Karpas-422 (cell line): ENCODE measurements at places on chromosomes 11 and 22. TPM values are rescaled to one million over a fixed set of nuclear protein-coding genes. Genes with fewer than 3 reads are reported as not detected.
A peak's percentile ranks its signal among the peaks of the same experiment; 100 is the strongest.

DNA sequence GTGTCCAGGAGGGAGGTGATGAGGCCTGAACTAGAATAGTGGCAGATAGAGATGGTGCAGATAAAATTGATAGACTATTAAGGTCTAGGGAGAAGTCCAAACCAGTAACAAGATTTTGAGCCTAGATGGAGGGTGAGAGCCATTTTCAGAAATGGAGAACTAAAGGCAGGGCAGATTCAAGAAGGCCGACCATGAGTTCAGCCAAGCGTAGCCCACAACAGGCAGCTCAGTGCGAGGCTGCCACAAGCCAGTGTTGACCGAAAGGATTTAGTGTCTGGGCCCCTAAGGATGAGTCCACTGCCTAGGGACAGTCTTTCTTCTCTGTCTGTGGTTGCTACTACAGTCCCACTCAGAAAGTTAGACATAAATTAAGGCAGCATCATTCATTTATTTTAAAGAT lies 51.7 kb downstream of the PPP2R1B start:
- peaks cover 28% of the 10 kb centered on the region for H3K4me1 ChIP-seq
- no peaks in the 10 kb centered on the region for H3K27me3 ChIP-seq
- H3K36me3 ChIP-seq: peaks cover 34% of the 10 kb centered on the region
- peak; percentile 71 for DNase-seq
- peak overlapping the region; percentile 37 for H3K27ac ChIP-seq

POLD4 gene
- total RNA-seq: 362 and 684 TPM in 2 replicates

EFCAB6 gene
- total RNA-seq: 0.47 TPM in 1 of 2 replicates, not detected in the other

SCN2B gene
- total RNA-seq: 0.25 TPM in 1 of 2 replicates, not detected in the other

MYO7A gene
- total RNA-seq: not detected in 2 replicates

RFPL2 gene
- not detected in 2 replicates for total RNA-seq

CCDC116 gene
- total RNA-seq: 0.11 and 1.3 TPM in 2 replicates

C11orf16 gene
- total RNA-seq: not detected in 2 replicates

- DNase-seq: no peak
- no peaks in the 10 kb centered on the region for H3K27me3 ChIP-seq
- H3K4me3 ChIP-seq: no peak overlapping the region
- H3K4me1 ChIP-seq: peaks cover 11% of the 10 kb centered on the region
Measured at GRCh38 chr11:68106165-68106940, 14.8 kb downstream of the CHKA start.
